ENCODE measurements at places on chromosomes 1 and 21. TPM values are rescaled to one million over a fixed set of nuclear protein-coding genes. Genes with fewer than 3 reads are reported as not detected.

CR1 gene
- total RNA-seq: not detected

PCBP3 gene
- 0.77 TPM for total RNA-seq

PRKCZ gene
- 9.8 TPM for total RNA-seq

CCDC185 gene
- total RNA-seq: 0.13 TPM

TNFRSF18 gene
- not detected for total RNA-seq

C1QTNF12 gene
- total RNA-seq: 1.4 TPM

SIM2 gene
- 10.6 TPM for total RNA-seq

Data from A549 treated with CpdA at 1 μM for 4 hours (cell line).